PC-3 (cell line): ENCODE measurements at places on chromosomes 11 and 22. TPM values are rescaled to one million over a fixed set of nuclear protein-coding genes. Genes with fewer than 3 reads are reported as not detected.

CRACR2B gene
- 10.6 and 19.8 TPM in 2 replicates for total RNA-seq

MB gene
- total RNA-seq: 14.6 and 21.6 TPM in 2 replicates

OR51B2 gene
- total RNA-seq: 0.11 TPM in 1 of 2 replicates, not detected in the other

SLC29A2 gene
- total RNA-seq: 25.5 and 27.8 TPM in 2 replicates

MUC2 gene
- 0.26 and 0.40 TPM in 2 replicates for total RNA-seq

PLAAT5 gene
- total RNA-seq: not detected in 2 replicates

TEX12 gene
- 0.69 TPM in 1 of 2 replicates, not detected in the other for total RNA-seq

OR2AG2 gene
- 0.15 TPM in 1 of 2 replicates, not detected in the other for total RNA-seq

FAM83F gene
- 5.5 and 9.2 TPM in 2 replicates for total RNA-seq

- DNase-seq: peak; percentile 72
These were observed 47.1 kb downstream of the ADM start for GRCh38 chr11:10351765-10352641.

DNA sequence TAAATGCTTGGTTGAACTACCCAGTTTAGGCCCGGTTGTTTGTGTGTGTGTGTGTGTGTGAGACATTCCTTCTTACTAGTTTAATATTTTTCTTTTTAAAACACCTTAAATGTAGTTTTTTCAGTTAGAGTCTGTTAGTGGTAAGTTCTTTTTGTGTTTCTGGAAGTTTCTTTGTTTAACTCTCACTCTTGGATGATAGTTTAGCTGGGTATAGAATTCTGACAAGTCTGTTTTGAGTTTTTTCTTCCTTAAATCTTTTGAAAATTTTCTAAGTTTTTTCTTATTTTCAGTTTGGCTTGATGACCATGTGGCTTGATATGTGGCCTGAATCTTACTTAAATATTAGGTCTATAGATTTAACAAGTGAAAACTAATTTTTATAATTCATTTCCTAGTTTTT lies 60.1 kb downstream of the PDE3B start:
- DNase-seq: no peak

DNA sequence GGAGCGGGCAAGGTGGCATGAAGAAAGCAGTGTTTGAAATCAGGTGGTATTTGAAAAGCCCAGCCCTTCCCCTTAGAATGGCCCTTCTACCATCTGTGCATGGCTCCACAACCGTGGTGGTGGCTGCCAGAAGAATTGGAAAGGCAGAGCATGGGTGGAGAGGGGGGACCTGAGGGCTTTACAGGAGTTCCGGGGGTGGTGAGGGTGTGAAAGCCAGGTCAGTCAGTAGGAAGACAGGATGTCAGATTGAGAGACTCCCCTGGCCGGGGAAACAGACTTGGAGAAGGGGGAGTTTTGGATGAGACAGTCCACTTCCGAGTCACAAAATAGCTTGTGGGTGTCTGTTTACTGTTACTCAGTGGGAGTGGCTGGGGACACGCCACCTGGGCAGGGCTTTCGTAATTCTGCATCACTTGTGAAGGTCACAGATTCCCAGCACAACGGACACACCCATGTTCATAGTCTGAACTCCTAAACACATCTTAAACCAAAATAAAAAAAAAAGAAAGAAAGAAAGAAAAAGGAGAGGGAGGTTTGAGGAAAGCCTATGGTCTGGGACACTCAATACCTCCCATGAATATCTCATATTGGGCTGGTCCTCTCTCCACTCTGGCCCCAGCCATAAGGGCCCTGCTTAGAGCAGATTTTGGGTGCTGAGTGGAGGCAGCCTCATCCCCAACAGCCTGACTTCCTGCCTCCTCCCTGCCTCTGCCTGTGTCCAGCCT lies 24.4 kb upstream of the SMIM35 start:
- peak; percentile 39 for DNase-seq

DNA sequence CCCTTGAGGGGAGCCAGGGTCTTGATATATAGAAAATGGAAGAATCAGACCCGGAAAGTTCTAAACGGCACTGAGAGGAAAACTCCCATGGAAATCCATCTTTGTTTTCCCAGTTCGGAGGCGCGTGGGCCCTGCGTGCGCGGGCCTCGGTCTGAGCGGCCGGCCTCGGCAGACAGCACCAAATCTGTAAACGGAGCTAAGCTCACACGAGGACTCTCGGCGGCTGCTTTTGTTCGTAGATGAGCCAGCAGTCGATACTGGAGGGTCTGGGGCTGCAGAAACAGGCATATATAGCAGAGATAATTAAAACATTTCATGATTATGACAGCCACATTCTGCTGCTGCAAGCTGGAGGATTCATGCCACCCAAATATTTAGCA lies 68.5 kb upstream of the PPARA start:
- DNase-seq: no peak

DNA sequence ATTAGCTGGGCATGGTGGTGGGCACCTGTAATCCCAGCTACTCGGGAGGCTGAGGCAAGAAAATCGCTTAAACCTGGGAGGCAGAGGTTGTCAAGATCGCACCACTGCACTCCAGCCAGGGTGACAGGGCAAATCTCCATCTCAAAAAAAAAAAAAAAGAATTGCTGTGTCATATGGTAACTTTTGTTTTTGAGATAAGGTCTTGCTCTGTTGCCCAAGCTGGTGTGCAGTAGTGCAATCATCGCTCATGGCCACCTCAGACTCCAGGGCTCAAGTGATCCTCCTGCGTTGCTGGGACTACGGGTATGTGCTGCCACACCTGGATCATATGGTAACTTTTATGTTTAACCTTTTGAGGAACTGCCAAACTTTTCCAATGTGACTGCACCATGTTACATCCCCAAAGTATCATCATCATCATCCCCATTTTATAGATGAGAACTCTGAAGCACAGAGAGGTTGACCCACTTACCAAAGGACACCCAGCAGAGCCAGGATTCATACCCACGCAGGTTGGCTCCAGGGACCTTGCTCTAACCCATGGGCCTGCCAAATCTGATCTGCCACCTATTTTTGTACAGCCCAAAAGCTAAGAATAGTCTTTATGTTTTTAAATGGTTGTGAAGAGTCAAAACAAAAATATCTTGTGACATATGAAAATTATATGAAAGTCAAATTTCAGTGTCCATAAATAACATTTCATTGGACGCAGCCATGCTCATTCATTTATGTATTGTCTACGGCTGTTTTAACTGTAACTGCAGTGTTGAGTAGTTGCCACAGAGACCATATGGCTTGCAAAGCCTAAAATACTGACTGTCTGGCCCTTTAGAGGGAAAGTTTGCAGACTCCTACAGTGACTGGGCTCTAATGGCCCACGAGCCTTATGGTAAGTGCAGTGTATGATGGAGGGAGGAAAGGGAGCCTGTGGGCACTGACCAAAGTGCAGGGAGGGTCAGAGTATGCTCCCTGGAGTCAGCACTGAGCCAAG lies 45.3 kb downstream of the GDPD5 start:
- no peak for DNase-seq

DNA sequence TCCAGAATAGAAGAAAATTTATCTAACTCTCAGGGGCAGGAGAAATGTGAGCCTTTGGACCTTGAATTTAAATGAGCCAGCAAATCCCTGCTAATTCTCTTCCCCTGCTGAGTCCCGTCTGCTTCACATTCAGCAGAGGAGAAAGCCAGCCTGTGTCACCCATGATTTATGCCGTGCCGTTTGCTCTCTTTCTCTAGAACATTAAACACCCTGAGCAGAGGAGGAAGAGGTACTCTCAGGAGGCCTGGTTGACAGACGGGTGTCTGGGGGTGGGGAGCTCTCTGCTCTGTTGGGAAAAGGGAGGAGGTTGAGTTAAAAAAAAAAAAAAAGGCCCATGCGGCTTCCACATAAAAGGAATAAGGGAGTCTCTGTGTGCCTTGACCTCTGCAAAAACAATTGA lies 11.3 kb upstream of the MTMR3 start:
- no peak for DNase-seq

DNA sequence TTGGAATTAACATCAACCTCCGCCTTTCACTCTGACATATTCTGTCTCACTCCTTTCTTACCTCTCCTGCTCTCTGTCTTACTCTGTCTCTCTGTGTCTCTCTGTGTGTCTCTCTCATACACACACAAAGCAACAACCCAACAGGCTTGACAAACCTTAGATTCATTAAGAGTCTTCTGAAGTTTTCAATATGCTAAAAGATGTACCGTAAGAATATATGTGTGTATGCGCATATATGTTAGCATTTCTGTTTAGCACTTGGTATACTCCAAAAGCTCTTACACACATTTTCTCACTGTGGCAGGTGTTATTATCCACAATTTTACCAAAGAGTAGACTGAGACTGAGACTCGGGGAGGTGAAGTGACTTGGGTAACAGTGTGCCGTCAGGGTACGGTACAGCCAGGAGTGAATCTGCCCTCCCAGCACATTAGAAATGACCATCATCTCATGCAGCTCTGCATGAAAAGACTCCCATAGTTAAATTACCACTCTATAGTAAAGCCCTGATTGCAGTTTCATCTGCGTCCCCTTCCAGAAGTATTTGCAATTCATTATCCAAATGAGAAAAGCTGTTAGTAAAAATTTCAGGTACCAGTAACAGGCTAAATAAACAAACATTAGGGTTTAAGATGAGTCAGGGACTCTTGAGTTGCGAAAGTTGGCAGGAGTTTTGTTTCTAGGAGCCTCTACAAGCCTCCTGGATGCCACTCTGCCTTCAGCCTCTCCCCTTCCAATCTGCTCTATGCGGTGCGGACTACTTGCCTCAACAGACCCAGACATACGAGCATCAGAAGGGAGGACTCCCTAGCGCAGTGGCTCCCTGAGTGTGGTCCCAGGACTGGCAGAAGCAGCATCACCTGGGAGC lies 195.2 kb upstream of the TMEM45B start:
- peak; percentile 69 for DNase-seq

DNA sequence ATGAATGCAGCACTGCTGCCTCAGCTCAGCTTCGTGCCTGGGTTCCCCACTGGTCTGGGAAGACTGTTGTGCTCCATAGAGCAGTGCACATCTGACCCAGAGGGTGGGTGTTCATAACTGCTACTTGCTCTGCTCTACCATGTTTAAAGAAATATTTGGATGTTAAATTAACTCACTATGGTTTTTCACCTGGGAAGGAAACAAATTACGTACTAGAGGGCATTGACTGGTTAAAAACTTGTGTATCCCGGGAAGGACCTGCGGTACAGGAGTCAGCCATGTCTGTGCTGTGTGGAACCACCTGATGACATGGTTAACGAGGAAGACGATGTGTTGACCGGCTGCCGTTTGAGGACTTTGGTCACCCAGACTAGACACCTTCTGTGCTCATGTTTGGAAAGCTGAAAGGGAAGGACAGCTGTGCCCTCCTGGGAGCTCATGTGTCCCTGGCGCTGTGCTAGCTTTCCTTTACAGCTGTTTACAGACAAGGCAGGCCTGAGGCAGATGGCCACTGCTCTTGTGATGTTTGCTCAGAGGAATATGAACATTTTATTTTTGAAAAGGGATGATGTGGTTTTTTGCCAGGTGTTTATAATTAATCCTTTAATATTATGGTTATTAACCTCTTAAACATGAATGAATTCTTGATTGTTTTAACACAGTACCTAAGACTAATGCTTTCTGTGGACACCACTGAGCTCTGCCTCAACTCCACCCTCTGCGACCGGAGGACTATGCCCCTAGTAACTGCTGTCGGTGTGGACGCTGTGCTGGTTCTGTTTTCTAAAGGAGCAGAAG lies 14.3 kb upstream of the AIFM3 start:
- no peak for DNase-seq

DNA sequence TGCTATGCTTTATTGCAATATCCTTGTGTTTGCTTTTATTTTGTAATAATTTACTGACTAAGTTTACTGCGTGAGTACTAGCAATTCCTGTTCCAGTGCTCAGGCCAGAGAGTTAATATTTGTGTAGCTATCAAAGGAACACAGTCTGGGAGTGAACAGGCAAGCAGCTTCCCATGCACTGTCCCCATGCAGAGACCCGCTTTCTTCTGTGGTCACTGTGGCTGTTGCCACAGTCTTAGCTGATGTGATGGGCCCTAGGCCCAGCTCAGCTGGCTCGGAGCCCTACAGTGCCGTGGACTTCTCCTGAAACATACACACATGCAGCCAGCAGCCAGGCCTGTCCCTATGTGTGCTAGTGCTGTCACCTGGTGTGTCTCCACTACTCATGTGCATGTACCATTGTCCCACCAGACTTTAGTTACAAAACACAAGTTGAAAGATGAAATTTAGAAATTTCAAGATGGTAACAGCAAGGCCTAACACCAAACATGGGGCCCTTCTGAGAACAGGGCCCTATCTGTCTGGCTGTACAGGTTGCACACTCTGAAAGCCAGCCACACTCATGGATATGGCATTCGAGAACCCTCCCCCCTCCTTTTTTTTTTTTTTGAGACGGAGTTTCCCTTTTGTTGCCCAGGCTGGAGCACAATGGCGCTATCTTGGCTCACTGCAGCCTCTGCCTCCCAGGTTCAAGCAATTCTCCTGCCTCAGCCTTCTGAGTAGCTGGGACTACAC lies 12.3 kb upstream of the SCUBE2 start:
- peak; percentile 14 for DNase-seq

GRCh38 chr11:68958211-68958610 lies 22.6 kb downstream of the MRGPRD start:
- no peak for DNase-seq

DNA sequence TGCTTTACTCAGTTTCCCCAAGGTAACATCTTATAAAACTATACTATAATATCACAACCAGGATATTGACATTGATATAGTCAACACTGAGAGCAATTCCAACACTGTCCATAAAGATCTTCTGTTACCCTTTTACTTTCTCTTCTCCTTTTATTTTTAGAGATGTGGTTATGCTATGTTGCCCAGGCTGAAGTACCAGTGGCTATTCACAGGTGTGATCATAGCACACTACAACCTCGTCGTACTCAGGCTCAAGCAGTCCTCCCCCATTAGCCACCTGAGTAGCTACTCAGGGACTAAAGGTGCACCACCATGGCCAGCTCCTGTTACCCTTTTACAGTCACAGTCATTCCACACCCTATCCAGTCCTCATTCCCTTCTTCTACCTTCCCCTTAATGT lies 119.7 kb downstream of the CWF19L2 start:
- no peak for DNase-seq

- DNase-seq: no peak
These were observed 11.6 kb downstream of the MRGPRF start for GRCh38 chr11:69001243-69002081.

GRCh38 chr11:107591378-107592230 lies 657 bp downstream of the ELMOD1 start:
- peak; percentile 29 for DNase-seq

DNA sequence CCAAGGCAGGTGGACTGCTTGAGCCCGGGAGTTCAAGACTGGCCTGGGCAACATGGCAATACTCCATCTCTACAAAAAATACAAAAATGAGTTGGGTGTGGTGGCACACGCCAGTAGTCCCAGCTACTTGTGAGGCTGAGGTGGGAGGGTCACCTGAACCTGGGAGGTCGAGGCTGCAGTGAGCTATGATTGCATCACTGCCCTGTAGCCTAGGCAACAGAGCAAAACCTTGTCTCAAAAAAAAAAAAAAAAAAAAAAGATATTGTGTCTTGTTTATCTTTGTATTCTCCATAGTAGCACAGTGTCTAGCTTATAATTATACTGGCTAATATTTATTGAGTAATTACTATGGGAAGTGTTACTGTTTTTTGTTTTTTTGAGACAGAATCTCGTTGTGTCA lies 15.8 kb upstream of the GPHA2 start:
- DNase-seq: no peak
